ENCODE measurements at places on chromosomes 7 and 10. TPM values are rescaled to one million over a fixed set of nuclear protein-coding genes. Genes with fewer than 3 reads are reported as not detected.

SMARCD3 gene
- total RNA-seq = 50.7 TPM

DNA sequence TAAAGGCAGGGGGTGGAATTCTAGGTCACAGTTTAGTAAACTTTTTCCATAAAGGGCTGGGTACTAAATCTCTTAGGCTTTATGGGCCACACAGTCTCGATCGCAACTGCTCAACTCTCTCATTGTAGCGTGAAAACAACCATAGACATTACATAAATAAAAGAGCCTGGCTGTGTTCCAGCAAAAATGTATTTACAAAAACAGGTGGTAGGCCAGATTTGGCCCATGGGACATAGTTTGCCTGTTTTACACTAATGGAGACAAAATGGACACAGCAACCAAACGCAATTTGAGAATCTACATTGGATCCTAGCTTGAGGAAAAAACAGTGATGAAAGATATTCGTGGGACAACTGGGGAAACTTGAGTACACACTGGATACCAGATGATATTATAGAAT is 23.2 kb upstream of the MALSU1 start:
- no peak for DNase-seq

- DNase-seq = no peak
Measured at GRCh38 chr7:53070883-53071282, 35.5 kb downstream of the POM121L12 start.

DNA sequence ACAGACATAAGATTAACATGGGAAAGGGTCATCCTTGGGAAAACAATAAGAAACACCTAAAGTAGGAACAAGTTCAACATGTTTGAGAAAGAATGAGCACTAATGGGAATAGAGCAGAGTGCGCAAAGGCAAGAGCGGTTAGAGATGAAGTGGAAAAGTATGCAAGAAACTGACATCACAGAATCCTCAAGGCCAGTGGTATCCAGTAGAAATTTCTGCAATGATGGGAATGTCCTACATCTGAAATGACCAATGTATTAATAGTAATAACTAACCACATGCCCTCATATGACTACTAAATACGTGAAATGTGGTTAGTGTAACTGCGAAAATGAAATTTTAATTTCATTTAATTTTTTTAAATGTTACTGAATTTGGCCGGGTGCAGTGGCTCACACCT is 54.8 kb downstream of the TFEC start:
- DNase-seq = no peak

DNA sequence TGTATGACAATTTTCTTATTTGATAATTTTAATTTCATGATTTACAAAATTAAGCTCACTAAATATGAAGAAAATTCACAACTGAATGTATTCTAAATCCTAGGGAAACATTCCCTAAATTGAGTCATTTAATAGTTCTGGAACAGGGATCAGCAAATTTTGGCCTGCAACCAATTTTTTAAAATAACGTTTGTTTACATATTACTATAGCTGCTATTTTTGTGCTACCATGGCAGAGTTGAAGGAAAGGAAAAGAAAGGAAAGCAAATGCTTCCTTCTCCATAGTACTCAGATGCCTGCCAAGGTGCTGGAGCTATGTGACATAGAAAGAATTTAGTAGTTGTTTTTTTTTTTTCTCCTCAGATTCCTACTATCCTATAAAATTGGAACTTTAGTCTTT is 1307.7 kb upstream of the LRRTM3 start:
- no peak for DNase-seq

TMED4 gene
- 67.9 TPM for total RNA-seq

- no peak for DNase-seq
Measured at GRCh38 chr7:30971440-30971839, 7.7 kb downstream of the GHRHR start.

TMEM196 gene
- total RNA-seq = not detected

UBN2 gene
- total RNA-seq = 36.5 TPM

DNA sequence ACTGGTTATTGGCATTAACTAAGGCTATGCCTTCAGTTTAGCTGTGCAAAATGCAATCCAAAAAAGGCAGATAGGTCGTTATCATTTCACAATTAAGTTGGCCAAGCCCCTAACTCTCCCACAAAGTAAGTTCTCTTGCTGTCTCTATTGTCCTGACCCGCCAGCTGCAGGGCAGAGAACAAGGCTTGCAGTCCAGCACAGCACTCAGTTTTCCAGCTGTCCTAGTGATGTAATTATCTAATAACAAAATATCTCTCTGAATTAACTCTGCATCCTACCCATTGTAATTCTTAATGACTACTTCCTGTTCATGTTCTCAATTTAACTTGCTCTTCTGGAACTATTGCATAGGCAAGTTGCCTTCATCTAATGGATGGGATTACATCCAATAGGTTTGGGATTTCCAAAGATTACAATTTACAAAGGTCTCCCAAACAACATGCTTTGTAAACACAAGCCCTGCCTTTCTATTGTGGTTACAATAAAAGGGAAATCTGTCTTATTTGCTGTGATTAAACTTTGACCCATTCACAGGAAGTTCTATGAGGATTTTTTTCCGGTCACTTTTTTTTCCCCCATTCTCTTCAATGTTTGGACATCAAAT is 55.2 kb downstream of the CDK6 start:
- no peak for DNase-seq

- DNase-seq = no peak
Measured at GRCh38 chr7:24668927-24669635, 88.2 kb downstream of the GSDME start.

MRC1 gene
- total RNA-seq = 35.8 TPM

DNA sequence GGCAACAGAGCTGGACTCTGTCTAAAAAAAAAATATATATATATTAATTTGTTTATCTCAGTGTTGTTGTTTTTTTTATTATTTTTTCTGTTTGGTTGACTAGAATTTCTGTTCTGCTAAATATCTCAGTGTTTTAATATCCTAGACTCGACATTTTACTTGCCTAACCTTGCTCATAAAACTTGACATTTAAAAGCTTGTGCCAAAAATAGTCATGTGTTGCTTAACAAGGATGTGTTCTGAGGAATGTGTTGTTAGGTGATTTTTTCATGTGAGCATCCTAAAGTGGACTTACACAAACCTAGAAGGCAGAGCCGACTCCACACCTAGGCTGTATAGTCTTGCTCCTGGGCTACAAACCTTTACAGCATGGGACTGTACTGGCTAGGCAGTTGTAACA is 23.1 kb downstream of the NRBF2 start:
- DNase-seq = no peak
